ENCODE measurements at places on chromosomes 16 and 17.

- DNase-seq, result no peak
Observed at GRCh38 chr17:8089728-8090127, 2.2 kb upstream of the ALOX12B start.

- no peak for DNase-seq
Observed at GRCh38 chr16:49834531-49835151, 21.3 kb downstream of the ZNF423 start.

GRCh38 chr16:54542805-54543505 is 256.4 kb upstream of the IRX3 start:
- DNase-seq, result no peak

DNA sequence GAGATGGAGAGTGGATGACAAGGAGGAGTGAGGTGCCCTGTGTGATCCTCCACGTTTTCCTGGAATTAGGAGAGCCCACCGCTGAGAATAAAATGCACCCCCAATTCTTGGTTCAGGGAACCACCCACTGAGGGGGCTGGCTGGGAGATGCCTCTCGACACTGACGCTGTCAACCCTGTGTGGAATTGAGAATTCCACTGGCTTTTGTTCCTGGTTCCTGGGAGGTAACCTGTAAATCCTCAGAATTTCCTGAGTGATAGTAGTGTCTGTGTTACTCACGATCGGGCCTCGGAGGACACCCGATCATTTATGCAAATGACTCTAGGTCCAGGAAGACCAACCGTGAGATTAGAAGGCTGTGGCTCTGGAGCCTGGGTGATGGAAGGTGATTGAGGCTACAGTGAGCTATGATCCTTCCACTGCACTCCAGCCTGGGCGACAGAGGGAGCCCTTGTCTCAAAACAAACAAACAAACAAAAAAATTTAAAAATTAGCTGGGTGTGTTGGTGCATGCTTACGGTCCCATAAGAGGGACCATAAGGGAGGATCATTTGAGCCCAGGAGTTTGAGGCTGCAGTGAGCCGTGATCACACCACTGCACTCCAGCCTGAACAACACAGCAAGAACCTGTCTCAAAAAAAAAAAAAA is 11.7 kb upstream of the PRPSAP1 start:
- no peak for DNase-seq

DNA sequence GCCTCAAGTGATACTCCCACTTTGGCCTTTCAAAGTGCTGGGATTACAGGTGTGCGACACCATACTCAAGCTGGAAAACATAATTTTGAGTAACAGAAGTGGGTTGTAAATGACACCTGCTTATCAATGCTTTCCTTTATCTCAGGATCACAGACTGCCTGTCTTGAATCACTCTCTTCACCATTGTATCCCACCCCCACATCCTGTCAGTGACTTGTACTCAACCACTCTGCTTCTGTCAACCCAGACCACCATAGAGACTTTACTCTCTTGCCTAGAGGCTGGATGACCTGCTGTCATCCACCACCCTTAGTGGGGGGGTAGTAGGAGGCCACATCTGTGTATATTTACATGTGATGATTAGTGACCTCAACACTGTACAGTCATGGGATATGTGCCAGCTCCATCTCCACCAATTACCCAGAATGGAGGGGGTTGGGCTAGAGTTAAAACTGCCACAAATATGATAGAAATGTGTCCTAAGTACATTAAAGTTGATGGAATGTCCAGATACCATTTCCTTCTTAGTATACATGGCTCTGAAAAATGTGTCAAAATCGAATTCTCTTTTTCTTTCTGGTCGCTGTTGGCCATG is 338.7 kb downstream of the GRIN2A start:
- DNase-seq, result no peak

DNA sequence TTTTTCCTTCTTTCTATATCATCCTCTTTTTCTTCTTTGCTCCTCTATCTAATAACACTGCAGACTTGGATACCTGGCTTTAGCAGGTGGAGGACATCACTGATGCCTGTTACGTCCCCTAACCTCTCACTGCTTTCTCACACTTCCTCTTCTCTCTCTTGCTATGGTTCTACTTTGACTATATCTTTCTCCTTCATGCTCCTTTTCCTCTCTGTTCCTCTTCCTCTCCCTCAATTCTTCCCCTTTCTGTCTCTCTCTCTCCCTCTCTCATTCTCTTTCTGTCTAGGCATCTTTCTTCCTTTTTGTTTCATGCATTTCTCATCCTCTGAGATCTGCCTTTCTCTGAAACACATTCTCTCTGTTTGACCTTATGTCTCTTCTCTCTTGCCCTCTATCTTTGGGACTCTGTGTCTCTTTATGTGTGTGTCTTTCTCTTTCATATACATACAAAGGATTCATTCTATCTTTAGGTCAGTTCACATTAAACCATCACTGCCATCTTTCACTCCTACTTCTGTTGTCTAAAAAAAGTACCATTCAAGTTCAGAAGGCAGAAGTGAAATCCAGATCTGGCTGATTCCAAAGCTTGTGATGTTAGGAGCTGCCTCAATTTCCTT is 353.7 kb downstream of the SHISA9 start:
- no peak for DNase-seq

DNA sequence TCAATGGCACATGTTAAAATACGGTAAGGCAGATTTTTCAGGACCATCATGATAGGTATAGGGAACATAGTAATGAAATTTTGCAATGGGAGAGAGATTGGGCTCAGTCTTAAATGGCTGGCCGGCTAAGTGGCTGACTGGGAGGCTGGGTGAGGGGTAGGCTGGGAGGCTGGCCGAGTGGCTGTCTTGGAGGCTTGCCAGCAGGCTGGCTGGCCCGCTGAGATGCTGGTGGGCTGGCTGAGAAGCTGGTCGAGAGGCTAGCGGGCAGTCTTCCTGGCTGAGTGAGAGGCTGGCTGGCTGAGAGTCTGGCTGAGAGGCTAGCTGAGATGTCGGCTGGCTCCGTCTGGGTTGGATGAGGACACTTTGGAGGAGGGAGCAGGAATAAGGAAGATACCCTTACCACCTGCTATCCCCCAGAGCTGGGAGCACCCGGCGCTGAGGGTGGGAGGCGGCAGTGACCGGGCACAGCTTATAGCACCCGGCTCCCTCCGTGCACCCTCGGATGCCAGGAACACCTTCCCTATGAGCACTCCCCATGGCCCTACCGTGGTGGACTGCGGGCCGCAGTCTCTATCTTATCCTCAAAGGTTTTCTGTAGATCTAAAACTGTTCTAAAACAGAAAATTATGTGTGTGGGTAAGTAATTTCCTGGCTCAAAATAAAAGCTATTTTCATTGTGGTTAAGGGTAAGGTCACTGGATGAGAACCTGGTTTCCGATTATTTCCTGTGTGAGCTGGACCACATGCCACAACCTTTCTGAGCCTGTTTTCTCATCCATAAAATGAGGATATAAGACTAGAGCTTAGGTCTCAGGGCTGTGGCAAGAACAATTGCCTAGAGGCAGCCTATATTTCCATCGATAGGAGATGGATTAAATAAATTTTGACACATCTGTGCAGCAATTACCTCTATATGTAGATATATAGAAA is 34.5 kb upstream of the TMC5 start:
- no peak for DNase-seq

Data from stimulated activated CD8-positive, alpha-beta memory T cell treated with anti-CD3 and anti-CD28 coated beads, Interleukin-2, amount 100 ng/mL, for 1 hour (primary cell).